ENCODE measurements at places on chromosomes 12 and 14.
A peak's percentile ranks its signal among the peaks of the same experiment; 100 is the strongest.

DNA sequence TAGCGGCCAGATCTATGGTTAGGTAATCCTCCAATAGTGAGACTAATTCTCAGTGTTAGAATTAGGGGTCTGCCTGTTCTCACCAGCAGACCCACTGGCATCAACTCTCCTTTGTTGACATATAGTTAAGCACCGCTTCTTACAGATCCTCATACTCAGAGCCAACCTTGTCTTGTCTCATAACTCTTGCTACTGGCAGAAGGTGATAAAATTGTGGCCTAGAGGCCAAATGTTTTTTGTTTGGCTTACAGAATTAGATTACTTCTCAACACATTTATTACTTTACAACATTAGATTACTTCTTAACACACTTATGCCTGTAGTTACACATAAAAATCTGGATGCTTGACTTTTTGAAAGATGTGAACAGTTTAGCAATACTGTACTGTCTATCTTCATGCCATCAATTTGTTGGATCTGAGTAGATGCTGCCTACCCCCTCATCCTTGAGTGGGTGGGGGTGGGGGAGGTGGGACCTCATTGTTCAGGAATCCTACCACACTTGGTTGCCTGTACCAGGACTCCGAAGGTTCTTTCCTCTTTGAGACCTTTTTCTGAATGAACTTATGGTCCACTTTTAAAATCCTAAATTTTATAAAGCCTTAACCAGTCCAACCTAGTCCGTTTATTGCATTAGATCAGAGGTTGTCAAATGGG is 7.0 kb downstream of the MTHFD1 start:
- DNase-seq = no peak

GRCh38 chr14:59406454-59407245 is 58.5 kb downstream of the GPR135 start:
- DNase-seq = no peak

DNA sequence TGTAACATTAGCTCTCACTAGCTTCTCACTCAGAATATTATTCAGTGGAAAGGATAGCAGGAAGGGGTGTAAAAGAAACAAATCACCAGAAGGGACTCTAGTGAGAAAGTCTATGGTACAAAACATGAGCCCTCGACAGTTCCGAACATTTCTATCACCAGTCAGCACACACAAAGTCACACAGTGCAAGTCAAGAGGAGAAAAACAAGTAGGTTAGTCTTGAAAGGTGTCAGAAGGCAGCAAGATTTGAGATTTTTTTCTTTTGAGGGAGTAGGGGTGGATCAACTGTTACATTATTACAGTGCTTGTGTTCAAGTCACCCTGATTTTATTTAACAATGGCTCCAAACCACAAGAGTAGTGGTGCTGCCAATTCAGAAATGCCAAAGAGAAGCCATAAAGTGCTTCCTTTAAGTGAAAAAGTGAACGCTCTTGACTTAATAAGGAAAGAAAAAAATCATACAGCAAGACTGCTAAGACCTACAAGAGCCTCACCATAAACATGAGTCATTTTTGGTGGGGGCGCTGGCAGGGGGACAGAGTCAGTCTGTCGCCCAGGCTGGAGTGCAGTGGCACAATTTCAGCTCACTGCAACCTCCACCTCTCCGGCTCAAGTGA is 42.3 kb downstream of the GNS start:
- no peak for DNase-seq

GRCh38 chr12:124754949-124755800 is 108.5 kb downstream of the SCARB1 start:
- no peak for DNase-seq

DNA sequence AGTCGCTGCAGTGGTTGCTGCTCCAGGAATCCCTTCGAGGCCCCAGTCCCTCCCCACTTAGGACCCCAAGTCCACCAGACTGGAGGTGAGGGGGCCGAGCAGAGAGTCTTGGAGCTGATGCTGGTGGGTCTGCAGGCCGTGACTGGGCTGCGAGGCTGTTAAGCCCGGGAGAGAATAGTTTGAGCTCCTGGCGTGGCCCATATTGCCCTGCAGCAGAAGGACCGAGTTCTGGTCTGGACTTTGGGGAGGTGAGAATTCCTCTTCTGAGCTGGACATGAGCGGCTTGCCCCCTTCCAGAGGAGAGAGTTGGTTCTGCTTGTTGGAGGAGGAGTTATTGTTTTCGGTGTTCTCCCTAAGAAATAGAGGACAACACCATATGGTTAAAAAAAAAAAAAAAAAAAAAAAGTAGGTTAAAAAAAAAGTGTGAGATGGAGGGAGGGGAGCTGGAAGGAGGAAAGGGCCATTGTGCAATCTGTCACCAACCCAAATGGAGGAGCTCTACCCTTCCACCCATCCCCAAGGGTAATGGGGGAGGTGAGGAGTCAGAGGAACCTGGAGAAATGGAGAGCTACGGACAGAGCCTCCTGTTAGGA is 3.0 kb downstream of the SIX1 start:
- DNase-seq = no peak

- no peak for DNase-seq
Observed at GRCh38 chr14:87952307-87953094, 40.5 kb downstream of the GALC start.

- no peak for DNase-seq
Observed at GRCh38 chr14:30935445-30935844, 61.1 kb downstream of the COCH start.

- no peak for DNase-seq
Observed at GRCh38 chr14:47240748-47241437, 434.5 kb downstream of the MDGA2 start.

DNA sequence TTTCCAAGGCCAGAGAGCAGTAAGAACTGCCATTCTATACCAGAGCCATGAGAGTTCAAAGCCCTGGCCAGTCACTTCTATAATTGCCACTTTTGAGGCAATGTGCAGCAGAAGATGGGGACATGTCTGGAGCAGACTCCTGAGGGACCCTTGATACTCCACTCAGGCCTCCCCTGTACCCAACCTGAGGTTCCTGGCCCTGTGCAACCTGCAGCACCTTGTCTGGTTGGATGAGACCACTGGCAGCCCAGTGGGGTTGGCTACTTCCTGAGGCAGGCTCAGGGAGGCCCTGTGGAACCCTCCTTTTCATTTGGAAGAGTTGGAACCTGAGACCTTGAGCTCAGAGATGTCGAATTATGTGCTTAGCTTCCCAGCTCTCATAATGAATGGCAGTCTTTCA is 54.4 kb downstream of the GALNT16 start:
- no peak for DNase-seq

- DNase-seq = no peak
Observed at GRCh38 chr14:56809270-56810146, 771 bp downstream of the OTX2 start.

DNA sequence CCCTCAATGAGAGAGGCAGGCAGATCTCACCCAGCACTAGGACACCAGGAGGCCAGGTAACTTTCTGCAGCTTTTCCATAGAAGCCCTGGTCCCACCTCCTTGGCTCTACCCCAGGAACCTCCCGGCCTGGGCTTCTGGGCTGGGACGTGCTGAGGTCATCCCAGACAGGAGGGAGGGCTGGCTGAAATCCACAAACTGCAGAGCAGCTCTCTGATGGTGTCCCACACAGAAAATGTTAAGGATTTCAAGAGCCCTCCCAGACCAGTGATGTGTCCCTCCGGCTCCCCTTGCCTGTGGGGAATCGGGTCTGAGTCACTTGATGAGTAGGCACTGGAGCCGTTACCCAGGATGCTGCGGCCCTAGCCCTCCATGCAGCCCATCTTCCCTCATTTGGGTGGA is 124.1 kb downstream of the ESRRB start:
- DNase-seq = no peak

GRCh38 chr12:132530447-132530846 is 40.5 kb downstream of the FBRSL1 start:
- no peak for DNase-seq

GRCh38 chr12:753611-754472 is 1.5 kb downstream of the WNK1 start:
- peak; percentile 62 for DNase-seq

DNA sequence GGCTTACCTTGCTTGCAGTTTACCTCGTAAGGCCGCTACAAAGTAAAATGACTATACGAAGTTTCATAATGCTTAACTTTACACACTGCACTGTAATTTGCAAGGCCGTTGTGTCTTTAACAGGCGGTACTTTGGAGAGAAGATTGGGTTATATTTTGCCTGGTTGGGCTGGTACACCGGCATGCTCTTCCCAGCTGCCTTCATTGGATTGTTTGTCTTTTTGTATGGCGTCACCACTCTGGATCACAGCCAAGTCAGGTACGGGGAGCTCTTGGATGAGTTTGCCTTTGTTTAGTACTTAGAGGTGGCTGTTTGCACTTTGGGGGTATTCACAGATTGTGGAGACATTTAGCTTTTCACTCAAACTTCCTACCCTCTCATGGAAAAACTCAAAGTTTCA is 167.8 kb downstream of the SLC5A8 start:
- no peak for DNase-seq

- no peak for DNase-seq
Observed at GRCh38 chr14:41490323-41490722, 116.4 kb upstream of the LRFN5 start.

DNA sequence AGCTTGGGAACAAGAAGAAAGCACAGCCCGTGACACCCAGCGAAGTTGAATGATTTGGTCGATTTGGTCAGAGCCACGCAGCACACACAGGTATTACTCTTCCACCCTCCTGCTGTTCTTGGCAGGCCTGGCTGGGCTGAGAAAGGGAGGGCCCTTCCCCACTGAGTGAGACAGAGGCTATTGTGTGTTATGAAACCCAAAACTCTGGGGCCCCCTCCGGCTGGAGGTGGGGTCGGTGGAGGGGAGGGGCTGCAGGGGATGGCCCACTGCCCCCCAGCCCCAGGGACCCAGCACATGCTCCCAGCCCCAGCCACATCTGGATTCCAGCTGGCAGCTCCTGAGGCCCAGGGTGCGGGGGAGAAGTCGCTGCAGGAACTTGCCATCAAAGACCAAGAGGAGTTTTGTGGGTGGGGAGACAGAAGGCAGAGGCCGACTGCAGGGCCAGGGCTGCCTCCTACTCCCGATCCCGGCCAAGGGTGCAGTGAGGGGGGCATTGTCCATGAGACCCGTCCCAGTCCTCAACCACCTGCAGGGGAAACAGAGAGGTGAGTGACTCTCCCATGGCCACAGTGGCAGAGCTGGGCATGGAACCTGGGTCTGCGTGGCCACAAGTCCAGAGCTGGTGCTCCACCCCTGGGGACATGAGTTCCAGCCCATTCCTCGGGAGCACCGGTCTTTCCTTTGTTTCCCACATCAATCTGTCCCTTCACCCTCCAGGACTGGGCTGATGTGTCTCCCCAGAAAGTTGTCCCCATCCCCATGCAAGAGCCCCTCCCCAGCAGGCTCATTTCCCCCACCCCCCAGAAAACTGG is 8.7 kb downstream of the TMEM119 start:
- DNase-seq = no peak

GRCh38 chr14:79404874-79405511 is 806.3 kb downstream of the DIO2 start:
- no peak for DNase-seq

DNA sequence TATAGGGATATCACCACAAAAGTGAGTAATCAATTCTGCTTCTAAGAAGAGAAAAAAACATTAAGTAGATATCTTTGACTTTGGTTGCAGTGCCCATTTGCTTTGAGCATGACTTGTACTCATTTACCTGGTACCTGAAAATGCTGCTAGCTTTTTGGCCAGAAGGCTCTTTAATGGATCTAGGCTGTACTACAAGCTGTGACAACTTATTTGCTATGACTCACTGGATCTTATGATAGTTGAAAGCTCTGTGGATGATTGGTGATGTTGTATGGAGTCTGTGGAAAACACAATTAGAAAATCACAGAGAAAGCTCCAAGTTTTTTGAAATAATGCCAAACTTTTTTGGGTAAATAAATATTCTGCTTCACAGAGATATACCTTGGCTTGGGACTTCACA is 960.9 kb upstream of the FBXO33 start:
- no peak for DNase-seq

- no peak for DNase-seq
Observed at GRCh38 chr14:31106768-31107167, 80.6 kb upstream of the STRN3 start.

DNA sequence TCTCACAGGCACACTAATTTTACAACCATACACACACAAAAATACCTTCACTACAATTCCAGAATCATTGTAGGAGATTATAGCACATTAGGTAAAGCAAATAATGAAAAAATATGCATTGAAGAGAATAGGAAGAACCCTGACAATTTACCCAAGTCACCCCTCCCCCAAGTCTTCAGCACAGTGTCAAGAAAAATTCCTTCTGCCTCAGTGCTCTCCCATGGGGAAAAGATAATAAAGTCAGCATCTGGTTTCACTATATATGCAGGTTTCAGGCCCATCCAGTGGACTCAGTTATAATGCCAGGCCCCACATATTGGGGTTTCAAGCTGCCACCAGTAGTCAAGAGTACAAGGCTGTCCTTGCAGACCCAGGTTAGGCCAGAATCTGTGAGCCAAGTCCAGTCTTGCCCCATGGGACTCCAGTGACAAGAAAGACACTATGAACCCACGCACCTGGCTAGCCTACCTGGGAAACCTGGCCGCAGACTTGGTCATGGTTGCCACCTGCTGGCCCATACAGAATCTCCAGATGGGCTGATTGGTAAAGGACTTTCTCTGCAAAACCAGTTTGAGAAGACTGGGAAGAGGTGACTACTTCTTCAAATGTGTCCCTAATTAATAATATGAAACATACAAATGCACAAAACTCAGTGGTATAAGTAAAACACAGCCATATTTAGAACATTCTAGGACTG is 398.6 kb upstream of the FLRT2 start:
- no peak for DNase-seq

GRCh38 chr12:8466241-8466640 is 10.5 kb downstream of the CLEC6A start:
- no peak for DNase-seq

DNA sequence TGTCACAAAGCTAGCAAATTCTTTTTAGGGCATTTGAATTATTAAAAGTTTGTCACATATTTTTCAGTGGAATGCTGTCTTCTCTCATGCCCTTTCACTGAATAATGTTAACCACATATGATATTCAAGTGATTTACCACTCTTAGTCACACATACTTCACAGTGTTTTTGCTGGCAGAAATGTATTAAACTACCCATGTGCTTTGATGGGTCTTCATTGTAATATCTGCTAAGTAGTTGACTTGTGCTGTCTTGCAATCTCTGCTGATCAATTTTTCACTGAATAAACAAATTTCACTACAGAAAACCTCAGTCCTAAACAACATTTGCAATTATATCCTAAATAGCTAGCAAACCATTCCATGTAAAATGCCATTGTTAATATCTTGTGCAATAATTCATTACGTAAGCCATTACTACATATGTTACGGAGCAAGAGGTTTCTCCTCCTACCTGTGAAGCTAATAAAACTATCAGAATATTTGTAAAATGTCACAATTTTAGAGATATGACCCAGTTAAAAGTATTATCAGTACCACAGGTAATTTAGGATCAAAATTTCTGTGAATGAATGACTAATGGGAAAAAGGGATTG is 64.6 kb upstream of the LMO3 start:
- DNase-seq = no peak

GRCh38 chr12:56358836-56359532 is 923 bp downstream of the STAT2 start:
- no peak for DNase-seq

DNA sequence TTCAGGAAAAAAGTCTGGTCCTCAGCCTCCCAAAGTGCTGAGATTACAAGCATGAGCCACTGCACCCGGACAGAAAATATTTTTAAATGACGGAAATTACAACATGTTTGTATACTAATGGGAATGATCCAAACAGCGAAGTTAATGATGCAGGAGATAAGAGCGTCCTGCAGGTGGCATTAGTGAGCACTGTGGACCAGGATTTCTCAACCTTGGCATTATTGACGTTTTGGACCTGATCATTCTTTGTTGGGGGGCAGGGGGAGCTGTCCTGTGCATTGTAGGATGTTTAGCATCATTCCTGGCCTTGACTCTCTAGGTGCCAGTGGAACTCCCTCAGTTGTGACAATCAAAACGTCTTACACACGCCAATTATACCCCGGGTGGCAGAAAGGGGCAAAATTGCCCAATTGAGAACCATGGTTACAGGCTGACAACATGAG is 34.1 kb downstream of the SCFD1 start:
- peak; percentile 26 for DNase-seq

All from stimulated activated naive CD8-positive, alpha-beta T cell treated with anti-CD3 and anti-CD28 coated beads, Interleukin-15, Interleukin-2, amounts not matched to agents 100 U/mL and 50 U/mL, for 24 hours (primary cell).